ENCODE measurements at places on chromosomes 4 and X.

- no peak for DNase-seq
Measured at GRCh38 chrX:10697616-10698317, 77.4 kb upstream of the MID1 start.

DNA sequence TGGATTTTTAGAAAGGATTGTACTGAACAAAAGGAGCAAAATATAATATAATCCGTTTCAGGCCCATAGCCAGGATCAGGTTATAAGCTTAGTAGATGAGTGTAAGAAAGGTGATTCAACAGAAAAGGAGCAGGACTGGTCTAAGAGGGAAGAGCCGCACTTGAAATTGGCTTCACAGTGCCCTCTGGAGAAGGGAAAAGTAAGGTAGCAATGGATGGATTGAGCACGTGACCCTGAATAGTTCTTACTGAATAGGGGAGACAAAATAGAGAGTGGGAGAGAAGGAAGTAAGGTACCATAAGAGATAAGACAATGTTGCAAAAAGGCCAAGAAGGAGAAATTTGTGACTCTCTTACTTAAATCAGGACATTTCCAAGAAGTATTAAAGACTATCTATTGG is 15.6 kb downstream of the CXorf66 start:
- DNase-seq: no peak

- DNase-seq: no peak
Measured at GRCh38 chrX:104195489-104196084, 29.3 kb downstream of the FAM199X start.

GRCh38 chr4:44017422-44017739 is 431.2 kb downstream of the KCTD8 start:
- no peak for DNase-seq

DNA sequence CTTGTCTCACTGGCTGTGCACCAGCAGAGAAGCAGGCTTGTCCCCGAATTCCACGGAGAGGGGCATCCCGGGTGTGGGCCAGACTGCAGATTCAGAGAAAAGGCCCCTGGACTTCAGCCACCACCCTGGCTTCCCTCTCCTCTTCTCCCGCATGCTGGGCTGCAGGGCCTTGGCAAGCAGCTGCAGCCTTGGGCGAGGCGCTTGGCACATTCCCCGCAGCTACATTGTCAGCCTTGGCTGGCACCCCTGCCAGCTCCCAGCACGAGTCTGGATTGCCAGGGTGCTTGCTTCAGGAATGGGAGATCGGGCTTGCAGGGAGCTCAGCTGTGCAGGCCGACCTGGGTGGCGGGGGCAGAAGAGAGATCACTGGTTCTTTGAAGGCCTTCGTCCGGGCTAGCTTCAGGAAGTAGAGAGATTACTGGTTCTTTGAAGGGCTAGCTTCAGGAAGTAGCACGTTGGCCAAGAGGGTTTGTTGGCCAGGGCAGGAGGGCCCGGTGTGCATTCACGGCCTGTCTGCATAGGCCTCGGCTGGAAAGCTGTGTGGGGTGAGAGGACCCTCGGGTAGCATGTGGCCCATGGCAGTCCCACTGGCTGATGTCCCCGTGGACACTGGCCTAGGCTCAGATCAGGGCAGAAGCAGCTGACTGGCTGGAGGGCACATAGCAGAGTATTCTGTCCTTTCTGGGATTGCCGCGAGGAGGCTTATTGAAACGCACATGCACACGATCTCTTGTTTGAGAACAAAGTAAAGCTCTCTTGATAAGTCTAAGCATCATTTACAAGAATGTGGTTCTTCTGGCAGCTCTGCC is 2.7 kb downstream of the ABCD1 start:
- DNase-seq: no peak

Measured in HTR-8/SVneo (cell line).